ENCODE measurements at places on chromosomes 12 and 14.
A peak's percentile ranks its signal among the peaks of the same experiment; 100 is the strongest.

GRCh38 chr12:132360410-132360809 is 31.0 kb upstream of the GALNT9 start:
- no peak for DNase-seq

- DNase-seq, result peak; percentile 31
These were observed 895 bp upstream of the CCDC88C start for GRCh38 chr14:91418387-91419043.

GRCh38 chr12:24860546-24860945 is 88.4 kb downstream of the BCAT1 start:
- no peak for DNase-seq

- no peak for DNase-seq
These were observed 161.8 kb upstream of the RGS6 start for GRCh38 chr14:71770431-71770830.

- DNase-seq, result no peak
These were observed 86.3 kb upstream of the TBX3 start for GRCh38 chr12:114770323-114770722.

GRCh38 chr14:90555126-90556011 is 158.5 kb downstream of the CALM1 start:
- no peak for DNase-seq

GRCh38 chr14:50941151-50941550 is 3.1 kb downstream of the PYGL start:
- DNase-seq, result no peak

- no peak for DNase-seq
These were observed 69.4 kb upstream of the RHOJ start for GRCh38 chr14:63134801-63135200.

DNA sequence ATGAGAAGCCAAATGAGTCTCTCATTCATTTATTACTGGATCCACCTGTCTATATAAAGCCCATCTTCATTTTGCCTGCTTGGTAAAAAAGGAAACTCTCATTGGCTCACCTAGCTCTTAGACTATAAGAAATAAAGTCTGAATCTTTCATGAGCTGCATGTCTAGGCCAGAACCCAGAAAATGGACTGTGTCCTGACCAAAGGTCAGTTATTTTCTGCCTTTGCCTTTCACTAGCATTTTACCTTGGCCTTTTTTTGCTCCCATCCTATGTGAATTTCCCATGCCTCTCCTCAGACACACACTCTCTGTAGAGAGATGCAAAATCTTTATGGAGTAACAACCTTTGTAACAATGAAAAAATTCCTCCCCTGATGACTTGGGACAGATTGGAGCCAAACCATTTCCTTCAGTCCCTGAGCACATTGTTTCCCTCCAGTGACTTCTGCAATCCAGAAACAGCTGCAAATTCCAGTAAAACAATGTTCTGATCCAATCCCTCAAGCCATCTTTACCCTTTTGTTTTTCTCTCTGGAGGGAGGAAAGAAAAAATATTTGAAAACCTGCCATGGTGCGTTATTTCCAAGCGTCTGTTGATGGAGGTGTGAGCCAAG is 33.6 kb upstream of the MAP3K9 start:
- DNase-seq, result no peak

GRCh38 chr12:56987551-56988053 is 18.7 kb downstream of the ZBTB39 start:
- DNase-seq, result peak; percentile 94

DNA sequence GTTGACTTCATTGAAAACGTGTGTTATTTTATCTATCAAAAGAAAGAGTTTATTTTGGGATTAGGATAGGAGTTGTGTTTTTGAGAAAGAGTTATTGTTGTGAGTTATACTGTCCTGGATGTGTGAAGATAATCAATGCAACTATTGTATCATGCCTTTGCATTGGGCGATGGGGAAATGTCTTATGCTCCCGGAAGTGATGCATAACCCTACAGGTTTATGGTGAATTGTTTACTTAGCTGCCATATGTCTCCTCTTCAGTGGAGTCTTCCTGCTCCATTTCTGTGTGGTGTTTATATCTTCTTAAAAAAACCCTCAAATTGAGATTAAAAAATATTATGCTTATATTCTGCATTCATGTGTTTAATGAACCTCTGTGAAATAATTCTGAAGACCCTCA is 6.5 kb downstream of the PDE3A start:
- no peak for DNase-seq

- no peak for DNase-seq
These were observed 33.7 kb upstream of the ALG10B start for GRCh38 chr12:38282886-38283285.

DNA sequence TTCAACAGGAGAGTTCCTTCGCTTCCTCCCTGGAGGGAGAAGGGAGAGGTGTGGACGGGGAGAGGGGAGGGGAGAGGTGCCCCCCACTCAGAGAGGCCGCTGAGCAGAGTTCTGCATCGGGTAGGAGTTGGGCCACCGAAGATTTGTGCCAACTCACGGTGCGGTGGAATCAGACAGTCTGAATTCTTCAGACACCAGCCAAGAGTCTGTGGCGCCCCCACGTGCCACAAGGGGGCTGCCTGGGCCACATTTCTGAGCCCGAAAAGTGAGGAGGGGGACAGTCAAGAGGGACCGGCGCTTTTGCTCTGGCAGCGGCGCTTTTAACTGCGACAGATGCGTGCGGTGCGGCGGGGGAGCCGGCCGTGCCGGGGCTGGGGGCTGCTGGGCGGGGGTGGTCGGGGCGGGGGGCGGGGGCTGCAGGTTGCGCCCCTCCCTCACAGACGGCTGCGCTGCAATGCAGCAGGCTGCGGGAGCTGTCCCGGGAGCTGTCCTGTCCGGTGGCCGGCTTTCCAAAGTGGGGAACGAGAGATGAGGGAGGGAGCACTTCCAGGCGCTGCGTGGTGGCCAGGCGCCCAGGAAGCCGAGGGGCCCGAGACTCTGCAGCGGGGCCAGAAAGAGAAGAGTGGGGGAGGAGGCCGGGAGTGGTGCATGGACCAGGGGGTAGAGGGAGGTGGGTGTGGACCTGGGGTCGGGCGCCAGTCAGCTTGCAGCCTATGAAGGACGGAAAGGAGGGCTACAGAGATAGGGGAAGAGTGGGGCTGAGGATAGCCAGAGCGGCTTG is 975 bp upstream of the RTL1 start:
- DNase-seq, result no peak

DNA sequence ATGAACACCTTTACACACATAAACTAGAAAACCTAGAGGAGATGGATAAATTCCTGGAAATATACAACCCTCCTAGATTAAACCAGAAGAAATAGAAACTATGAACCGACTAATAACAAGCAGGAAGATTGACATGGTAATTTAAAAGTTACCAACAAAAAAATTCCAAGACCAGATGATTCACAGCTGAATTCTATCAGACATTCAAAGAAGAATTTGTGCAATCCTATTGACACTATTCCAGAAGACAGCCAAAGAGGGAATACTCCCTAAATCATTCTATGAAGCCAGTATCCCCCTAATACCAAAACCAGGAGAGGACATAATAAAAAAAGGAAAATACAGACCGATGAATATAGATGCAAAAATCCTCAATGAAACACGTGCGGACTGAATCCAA is 102.6 kb upstream of the KRR1 start:
- no peak for DNase-seq

DNA sequence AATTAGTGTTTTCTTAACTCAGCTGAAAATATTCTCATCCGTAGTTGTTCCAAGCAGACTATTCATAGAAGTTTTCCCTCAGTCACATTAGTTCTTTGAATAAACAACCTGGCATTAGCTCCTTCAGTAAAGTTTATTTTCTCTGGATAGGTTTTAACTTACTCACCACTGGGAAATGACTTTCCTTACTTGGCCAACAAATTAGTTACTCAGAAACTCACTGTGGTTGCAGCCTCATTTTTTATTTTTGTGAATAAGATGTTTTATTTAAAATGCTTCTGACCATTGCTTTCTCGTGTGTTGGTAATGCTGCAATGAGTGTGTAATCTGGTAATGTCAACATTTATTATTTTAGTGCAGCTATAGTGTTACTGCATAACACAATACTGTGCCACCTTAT is 74.9 kb downstream of the NOVA1 start:
- no peak for DNase-seq

GRCh38 chr12:33670284-33670683 is 230.7 kb upstream of the SYT10 start:
- no peak for DNase-seq

GRCh38 chr14:105193916-105194782 is 13.0 kb upstream of the NUDT14 start:
- no peak for DNase-seq

DNA sequence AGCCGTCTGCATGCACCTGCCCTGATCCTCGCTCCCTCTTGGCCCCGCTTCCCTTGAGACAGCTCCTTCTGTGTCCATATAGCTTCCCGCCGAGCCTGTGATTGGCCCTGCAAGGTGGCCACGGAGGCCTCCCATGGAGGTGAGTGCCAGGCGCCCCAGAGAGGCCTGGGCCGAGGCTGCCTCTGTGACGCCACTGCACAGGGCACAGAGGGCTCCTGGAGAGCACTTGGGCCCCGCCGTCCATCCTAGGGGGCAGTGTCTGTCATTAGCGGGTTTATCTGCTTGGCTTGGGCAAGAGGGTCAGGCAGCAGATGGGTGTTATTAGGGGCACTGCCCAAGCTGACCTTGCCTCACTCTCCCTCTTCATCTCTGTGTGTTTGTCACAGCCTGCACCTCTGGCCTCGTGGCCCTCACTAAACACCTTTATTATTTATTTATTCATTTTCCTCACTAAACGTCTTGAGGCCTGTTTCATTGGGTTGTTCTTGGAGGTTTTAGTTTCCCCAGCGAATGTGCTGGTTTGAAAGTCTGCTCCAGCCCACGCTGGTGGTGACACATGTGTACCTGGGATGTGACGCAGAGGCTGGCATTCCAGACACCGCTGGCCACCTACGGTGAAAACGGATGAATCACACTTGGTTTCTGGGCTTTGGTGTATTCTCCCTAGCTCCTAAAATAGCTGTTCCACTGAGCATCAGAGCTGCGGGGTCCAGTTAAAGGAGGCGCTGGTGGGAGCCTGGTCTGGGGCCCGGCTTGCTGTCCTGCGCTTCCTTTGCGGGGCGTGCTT is 5.9 kb downstream of the ZFYVE21 start:
- no peak for DNase-seq

- no peak for DNase-seq
These were observed 2.0 kb downstream of the EMC9 start for GRCh38 chr14:24139272-24139934.

DNA sequence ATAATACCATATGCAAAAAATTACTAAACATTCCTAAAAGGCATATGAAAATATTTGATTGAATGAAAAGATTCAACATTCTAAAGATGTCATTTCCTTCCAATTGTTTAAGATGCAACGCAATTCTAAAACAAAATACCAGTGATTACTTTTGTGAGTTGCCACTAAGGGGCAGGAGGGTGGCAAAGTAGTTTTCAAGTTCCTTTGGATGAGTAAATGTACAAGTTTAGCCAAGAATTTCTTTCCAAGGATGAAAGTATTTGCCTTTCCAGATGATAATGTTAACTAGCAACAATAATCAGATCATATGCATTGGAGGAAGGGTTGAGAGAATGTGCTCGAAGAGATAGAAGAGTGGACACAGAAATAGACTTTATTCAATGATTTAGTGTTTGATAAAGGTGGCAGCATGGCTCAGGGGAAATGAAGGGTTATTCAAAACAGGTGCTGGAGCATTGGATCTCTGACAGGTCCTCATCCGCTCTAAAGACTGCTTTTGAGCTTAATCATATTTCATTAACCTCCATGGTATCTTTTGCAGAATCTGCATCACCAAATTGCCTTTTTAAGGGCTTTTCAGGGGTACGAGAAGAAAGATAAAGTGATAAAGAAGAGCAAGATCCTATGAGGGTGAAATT is 678.5 kb upstream of the TBX3 start:
- DNase-seq, result no peak

GRCh38 chr12:30952015-30952414 is 25.5 kb downstream of the TSPAN11 start:
- no peak for DNase-seq

- DNase-seq, result no peak
These were observed 6.7 kb downstream of the SDS start for GRCh38 chr12:113396828-113397496.

DNA sequence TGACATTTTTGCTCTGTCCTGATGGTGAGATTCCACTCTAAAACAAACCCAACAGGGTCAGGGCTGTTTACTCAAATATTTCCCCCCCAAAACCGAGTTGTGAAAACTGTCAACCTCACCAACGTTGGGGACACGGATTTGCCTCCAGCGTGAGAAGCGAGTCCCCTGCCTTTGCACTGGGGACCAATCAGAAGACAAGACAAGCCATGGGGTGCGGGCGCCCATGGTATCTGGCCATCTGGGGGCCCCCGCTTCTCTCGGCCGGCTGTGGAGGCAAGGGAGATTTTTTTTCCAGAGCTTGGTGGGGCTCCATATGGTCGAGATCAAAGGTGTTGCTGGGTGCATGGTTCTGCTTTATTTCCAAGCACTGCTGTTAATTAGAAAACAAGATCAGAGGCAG is 272.1 kb downstream of the BCL11B start:
- DNase-seq, result no peak

DNA sequence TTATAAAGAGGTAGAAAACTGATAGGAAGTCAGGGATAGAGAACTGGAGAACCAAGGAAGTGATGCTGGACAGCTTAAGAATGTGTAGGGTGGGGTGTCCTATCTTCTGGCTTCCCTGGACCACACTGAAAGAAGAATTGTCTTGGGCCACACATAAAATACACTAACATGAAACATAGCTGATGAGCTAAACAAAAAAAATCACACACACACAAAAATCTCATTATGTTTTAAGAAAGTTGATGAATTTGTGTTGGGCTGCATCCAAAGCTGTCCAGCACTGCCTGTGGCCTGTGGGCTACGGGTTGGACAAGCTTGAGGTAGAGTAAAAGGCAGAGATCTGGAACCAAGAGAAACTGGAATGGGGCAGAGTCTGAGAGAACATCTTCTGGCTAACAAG is 7.4 kb downstream of the GLT8D2 start:
- no peak for DNase-seq

- no peak for DNase-seq
These were observed 139.8 kb upstream of the NOS1 start for GRCh38 chr12:117501076-117501869.

- no peak for DNase-seq
These were observed 177.0 kb downstream of the C12orf75 start for GRCh38 chr12:105507311-105508038.

DNA sequence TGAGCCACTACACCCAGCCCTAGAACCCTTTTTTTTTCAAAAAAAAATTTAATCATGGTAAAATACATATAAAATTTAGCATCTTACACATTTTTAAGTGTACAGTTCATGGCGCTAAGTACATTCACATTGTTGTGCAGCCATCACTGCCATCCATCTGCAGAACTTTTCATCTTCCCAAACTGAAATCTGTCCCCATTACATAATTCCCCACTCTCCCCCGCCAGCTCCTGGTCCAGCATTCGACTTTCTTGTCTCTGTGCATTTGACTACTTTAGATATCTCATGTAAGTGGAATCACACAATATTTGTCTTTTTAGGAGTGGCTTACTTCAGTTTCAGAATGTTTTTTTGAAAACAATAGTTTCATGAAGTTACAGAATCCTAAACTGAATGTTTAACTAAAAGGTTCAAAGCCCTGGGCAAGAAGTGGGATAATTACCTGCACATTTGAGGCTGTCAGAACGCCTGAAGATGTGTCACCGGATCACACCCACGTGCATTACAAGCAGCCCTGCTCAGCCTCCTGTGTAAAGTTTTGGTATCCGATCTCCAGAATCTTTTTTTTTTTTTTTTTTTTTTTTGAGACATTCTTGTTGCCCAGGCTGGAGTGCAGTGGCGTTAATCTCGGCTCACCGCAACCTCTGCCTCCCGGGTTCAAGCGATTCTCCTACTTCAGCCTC is 12.7 kb downstream of the EML1 start:
- no peak for DNase-seq

Measured in inflammatory macrophage treated with lipopolysaccharide for 1 hour (primary cell).